ENCODE measurements at places on chromosomes 1 and 21.
A peak's percentile ranks its signal among the peaks of the same experiment; 100 is the strongest.

DNA sequence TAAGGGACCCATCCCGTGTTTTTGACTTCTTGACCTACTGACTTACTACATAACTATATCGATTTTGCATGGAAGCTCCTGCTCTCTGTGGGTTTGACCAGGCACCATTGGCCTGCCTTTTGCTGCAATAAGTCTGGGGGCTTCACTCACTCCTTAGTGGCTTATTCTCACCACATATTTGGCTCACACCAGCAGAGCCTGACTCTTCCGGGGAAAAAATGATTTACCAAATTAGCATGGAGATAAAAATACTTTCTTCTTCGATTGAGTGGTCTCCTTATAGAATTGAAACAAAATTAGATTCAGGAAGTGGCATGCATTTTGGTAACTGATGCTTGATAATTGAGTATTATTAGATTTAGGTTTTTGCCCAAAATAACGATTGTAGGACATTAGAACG is 129.7 kb downstream of the RUNX1 start:
- DNase-seq = no peak

DNA sequence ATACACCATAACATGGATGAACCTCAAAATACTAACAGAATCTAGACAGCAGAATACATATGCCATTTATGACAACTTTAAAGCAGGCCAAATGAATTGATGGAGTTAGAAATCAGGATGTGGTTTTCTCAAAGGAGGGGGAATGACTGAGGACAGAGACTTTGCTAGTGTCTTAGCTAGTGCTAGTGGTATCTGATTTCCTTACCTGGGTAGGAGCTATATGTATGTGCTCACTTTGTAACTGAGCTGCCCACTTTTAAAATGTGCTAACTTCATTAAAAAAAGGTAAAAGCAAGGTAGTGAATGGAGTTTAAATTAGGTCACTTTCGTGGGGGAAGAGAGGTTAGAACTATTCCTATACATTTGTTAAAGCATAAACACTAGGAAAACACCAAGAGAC is 2.6 kb downstream of the GTF2B start:
- DNase-seq = no peak

DNA sequence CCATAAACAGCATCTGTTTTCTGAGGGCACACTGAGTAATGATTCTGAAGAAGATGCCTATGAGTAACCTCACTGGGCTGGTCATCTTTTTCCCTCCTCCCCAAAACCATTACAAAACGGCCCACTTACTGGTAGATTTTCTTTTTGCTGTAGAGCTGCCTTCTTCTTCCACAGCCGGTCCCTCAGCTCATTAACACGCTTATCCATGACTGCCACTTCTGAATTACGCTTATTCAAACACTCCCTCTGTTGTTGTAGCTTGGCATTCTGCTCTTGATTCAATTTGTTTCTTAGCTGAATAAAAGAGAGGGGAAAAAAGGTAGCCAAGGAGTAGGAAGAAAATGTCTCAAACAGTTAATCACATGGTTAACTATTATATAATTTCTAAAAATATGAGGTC is 43.1 kb downstream of the TP53BP2 start:
- DNase-seq = no peak

DNA sequence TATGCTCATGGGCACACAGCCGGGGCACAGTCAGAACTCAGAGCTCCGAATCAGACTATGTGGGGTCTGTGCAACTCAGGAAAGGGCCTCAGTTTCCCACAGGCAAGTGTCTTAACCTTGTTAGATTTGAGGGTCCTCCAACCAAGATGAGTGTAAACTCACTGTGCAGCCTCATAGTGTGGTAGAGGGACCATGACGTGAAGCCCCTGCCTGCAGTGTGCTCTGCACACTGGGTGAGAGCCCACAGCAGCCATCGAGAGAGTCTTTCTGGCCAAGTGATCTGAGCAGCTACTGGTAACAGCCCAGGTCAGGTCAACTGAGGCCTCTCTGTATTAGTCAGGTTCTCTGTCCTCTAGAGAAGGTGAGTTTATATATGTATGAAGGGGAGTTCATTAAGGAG is 592 bp upstream of the LYPD8 start:
- DNase-seq = no peak

GRCh38 chr1:155049651-155050559 is 1.2 kb upstream of the ADAM15 start:
- peak; percentile 13 for DNase-seq

DNA sequence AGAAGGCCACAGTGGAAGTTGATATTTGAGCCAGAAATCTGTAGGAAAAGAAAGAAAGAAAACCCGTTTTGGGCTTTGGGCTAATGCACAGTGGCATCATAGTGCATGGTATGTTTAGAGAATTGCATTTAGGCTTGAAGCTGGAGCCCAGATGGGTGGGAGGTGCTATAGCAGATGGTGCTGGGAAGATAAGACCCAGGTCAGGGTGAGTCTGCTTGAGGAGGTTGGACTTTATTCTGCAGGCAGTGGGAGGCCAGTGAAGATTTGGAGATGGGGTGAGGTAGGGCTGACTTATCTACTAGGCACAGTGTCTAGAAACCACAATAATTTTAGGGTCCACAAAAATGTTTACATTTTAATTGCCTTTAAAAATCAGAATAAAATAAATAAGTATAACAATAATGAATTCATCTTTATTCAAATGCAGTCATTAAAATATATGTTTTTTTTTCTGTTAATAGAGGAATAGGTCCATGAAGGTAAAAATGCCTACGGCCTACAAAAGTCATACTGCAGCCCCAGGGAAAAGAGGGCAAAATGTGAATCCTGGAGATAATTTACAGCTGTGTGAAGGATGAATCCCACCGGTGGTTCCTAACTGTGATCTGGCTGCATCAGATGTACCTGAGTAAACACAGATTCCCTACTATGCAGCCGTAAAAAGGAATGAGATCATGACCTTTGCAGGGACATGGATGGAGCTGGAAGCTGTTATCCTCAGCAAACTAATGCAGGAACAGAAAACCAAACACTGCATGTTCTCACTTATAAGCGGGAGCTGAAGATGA is 8.7 kb downstream of the DNAJC6 start:
- no peak for DNase-seq

DNA sequence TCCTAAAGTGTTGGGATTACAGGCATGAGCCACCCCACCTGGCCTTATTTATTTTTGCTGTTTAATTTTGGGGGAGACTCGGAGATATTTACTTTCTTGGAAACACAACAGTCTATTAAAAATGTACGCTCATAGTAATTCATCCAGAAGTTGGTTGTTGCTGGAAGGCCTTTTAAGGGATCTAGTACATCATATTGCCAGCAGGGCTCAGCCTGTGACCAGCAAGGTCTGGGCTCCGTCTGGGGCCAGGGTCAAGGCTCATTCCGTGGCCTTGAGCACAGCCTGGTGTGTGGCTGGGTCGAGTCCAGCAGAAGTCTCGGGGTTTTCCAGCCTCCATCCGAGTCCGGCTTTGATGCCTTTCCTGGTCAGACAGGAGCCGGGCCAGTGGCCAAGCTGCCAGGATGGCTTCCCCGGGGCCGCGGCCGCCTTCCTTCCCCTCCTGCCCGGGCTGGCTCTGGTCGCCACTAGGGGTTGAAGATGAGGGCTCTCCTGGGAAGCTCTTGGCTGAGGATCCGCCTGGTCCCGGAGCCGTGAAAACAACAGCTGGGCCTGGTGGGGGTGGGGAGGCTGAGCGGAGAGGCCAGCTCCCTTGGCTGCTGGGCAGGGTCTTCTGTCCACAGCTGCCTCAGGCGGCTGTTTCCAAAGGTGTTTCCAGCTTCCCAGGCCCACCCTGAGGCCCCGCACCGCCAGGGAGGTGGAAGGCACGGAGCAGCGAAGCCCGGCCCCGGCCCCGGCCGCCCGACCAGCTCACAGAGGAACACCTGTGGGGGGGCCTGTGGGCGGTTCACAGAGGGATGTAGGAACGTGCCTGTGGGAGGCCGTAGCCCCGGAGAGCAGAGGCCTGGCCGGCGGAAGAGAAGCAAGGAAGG is 5.1 kb upstream of the VWA1 start:
- DNase-seq = peak; percentile 79

DNA sequence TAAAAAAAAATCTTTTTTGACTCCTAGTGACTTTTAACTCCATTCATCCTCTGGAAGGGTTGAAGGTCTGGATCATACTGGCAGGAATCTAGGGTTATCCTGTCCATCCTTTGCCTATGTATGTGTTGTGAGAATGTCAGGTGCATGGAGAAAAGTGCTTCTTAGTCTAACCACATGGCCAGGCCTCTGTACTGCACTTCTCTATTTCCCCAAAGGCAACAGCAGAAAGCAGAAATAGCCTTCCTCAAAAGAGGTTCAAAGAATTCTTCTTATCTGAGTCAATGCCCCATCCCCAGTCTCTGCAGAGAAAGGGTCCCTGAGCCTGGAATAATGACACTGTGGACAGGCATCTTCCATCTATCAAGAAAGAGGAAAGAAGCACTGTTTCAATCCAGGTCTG is 85.7 kb upstream of the CD34 start:
- DNase-seq = no peak

Data from umbilical cord (tissue), 2 donors.